Left ventricle myocardium inferior (tissue), 1 donor: ENCODE measurements at places on chromosomes 7 and 10.

DNA sequence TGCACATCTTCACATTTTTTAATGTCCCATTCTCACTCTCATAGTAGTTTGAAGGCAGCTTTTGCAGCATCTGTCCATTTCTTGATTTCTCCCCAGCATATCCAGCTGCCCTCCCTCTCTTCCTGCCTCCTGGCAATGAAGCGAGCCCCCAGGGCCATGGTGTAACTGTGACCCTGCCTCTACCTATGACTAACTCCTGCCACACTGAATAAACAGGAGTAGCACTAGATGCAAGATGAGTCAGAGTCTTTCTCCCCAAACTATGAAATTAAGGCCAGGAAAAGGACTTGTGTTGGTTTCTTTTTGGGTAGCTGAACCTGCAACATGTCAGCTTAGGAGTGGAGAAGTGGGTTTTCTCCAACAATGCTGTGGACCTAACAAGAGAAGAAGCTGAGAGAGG lies 329.0 kb downstream of the RNLS start:
- no peak for DNase-seq

DNA sequence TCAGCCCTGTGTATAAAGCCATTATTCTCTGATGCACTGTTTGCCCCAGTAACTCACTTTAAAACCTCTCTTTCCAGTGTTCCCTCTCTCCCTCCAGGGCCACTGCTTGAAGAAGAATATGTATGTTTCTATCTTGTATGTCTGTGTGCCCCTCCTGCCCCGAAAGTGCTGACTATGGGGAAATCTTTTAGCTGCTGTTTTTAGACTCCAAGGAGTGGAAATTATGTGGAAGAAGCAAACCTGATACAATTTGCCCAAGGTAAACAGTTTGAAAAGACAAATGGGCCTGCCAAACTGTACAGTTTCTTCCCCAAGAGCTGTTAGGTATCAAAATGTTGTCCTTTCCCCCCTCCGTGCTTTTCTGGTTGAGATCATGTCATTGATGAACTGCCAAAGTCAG lies 3.4 kb downstream of the ADRA2A start:
- no peak for DNase-seq

- peak; percentile 51 for DNase-seq
Measured at GRCh38 chr10:29535012-29535777, 99.6 kb downstream of the SVIL start.

- DNase-seq = no peak
Measured at GRCh38 chr10:75166623-75166972, 44.0 kb upstream of the VDAC2 start.

GRCh38 chr10:127347202-127347959 lies 151.0 kb upstream of the INSYN2A start:
- DNase-seq = no peak
